ENCODE measurements at places on chromosomes 2 and 18. TPM values are rescaled to one million over a fixed set of nuclear protein-coding genes. Genes with fewer than 3 reads are reported as not detected.

The CDH19 gene
- 5.2 TPM for total RNA-seq

- no peaks in the 10 kb centered on the region for H3K27me3 ChIP-seq
- H3K4me3 ChIP-seq, result no peak overlapping the region
- H3K36me3 ChIP-seq, result no peaks in the 10 kb centered on the region
- no peak for DNase-seq
Measured at GRCh38 chr2:138071720-138072719, 107.7 kb downstream of the HNMT start.

The ELOA2 gene
- total RNA-seq, result 8.4 TPM

The SCG2 gene
- 0.43 TPM for total RNA-seq

The RAB6C gene
- total RNA-seq, result 2.6 TPM

The CD207 gene
- total RNA-seq, result 0.79 TPM

DNA sequence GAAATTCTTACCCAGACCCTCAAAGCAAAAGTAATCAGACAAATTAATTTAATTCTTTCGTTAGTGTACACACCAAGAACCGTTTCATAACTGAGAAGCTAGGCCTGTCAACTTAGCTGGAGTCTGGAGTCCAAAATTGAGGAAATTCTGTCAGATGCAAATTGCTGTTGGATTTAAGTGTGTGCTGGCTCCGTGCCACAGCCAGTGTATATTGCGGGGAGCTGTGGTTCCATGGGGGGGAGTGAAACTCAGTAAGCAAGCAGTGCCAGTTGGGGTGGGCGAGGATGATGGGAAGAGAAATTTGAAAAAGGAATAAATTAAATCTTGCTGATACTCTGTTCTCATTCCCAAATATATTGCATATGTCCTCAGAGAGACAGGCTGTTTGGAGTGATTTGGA is 4.0 kb downstream of the ARPC2 start:
- H3K27me3 ChIP-seq, result no peaks in the 10 kb centered on the region
- no peak for DNase-seq
- H3K36me3 ChIP-seq, result no peaks in the 10 kb centered on the region
- no peak overlapping the region for H3K4me3 ChIP-seq
- peaks cover 43% of the 10 kb centered on the region for H3K4me1 ChIP-seq
- no peak overlapping the region for H3K27ac ChIP-seq

DNA sequence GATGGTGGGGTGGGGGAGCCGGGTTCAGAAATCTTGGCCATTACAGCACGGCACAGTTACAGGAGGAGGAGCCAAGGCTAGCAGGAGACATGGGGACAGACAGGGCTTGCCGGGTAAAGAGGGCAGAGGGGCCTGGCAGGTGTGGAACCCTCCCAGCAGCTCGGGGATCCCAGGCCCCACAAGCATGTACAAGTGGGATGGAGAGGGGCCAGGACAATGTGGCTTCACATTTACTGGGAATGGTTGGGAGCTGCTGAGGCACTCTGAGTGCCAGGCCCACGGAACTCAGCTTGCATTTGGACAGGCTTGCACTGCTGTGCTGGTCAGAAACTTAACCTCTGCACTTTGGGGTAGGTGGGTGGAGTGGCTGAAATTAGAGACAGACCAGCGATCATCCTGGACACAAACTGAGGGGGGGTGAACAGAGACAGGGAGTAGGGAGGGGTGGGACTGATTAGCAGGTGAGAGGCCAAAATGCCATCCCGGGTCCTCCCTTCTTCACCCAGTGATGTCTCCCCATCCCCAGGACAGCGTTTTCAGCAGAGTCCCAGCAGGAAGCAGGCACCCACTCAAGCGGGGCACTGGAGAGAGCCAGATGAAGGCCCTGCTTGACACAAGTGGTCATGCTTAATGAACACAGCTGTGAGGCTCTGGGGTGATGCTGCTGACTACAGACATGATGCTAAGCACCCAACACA is 9.6 kb downstream of the PER2 start:
- no peaks in the 10 kb centered on the region for H3K36me3 ChIP-seq
- no peak overlapping the region for H3K27ac ChIP-seq
- no peaks in the 10 kb centered on the region for H3K27me3 ChIP-seq

- no peaks in the 10 kb centered on the region for H3K4me1 ChIP-seq
- H3K36me3 ChIP-seq, result no peaks in the 10 kb centered on the region
- no peaks in the 10 kb centered on the region for H3K27me3 ChIP-seq
- DNase-seq, result no peak
Measured at GRCh38 chr18:13530033-13530878, 196.1 kb downstream of the FAM210A start.

The LOXL3 gene
- total RNA-seq, result 13.1 TPM

DNA sequence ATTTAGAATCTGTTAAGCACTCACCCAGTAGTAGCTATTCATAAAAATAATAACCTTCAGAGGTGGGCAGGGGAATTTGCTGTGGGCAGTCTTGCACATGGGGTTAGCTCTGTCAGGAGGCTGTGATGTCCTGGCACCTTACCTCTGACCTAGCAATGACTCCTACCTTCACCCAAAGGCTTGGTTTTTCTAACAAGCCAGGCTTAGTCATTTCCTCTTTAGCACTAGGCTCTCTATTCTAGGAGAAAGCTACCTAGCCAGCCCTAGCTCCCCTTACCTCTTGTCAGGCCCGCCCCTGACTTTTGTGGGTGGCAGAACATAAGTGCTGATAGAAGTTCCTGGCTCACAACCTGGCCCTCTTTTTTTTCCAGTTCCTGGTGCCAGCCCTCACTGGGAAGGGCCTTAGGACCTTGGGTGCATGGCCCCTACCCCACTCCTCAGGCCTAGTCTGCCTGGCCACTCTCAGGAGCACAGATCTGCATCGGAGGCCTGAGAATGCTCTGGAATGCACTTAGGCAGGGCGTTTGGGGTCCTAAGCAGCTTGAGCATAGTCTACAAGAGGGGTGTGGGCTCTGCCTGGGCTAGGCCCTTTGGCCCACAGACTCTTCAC is 17.7 kb downstream of the CPLX4 start:
- H3K4me1 ChIP-seq, result no peaks in the 10 kb centered on the region
- no peaks in the 10 kb centered on the region for H3K36me3 ChIP-seq
- no peaks in the 10 kb centered on the region for H3K27me3 ChIP-seq
- H3K4me3 ChIP-seq, result no peak overlapping the region
- no peak for DNase-seq

- H3K4me1 ChIP-seq, result no peaks in the 10 kb centered on the region
- no peak overlapping the region for H3K27ac ChIP-seq
- DNase-seq, result no peak
- H3K27me3 ChIP-seq, result no peaks in the 10 kb centered on the region
- H3K36me3 ChIP-seq, result no peaks in the 10 kb centered on the region
Measured at GRCh38 chr2:149200109-149200520, 130.3 kb upstream of the LYPD6 start.

- H3K4me3 ChIP-seq, result no peak overlapping the region
- H3K27me3 ChIP-seq, result no peaks in the 10 kb centered on the region
- H3K4me1 ChIP-seq, result no peaks in the 10 kb centered on the region
- no peaks in the 10 kb centered on the region for H3K36me3 ChIP-seq
Measured at GRCh38 chr2:96520697-96521096, 15.5 kb upstream of the NEURL3 start.

DNA sequence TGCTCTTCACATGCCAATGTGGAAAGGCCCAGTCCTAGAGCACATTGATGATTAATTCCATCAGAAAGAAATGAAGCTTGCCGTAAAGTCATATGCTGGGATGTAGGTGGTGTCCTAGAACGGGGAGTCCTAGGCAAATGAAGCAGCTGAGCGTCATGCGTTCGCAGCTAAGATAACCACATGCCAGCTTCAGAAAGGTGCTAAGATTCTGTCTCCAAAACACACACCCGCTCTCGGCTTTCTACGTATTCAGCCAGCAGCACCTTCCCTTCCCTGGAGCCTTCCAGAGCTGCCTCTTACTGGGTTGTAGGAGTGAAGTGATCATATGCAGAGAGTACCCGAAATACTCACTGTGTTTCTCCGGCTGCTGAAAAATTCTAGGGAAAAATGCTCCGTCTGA is 421.6 kb upstream of the ID2 start:
- no peaks in the 10 kb centered on the region for H3K36me3 ChIP-seq
- no peak overlapping the region for H3K27ac ChIP-seq
- no peak overlapping the region for H3K4me3 ChIP-seq

The GBX2 gene
- total RNA-seq, result 0.47 TPM

The CD28 gene
- total RNA-seq, result 0.43 TPM

GRCh38 chr18:25170402-25170801 is 181.6 kb downstream of the ZNF521 start:
- no peak for DNase-seq
- H3K36me3 ChIP-seq, result no peaks in the 10 kb centered on the region
- H3K4me3 ChIP-seq, result no peak overlapping the region
- no peaks in the 10 kb centered on the region for H3K4me1 ChIP-seq
- H3K27ac ChIP-seq, result no peak overlapping the region

The IRS1 gene
- total RNA-seq, result 5.9 TPM

- H3K4me3 ChIP-seq, result no peak overlapping the region
- H3K27ac ChIP-seq, result no peak overlapping the region
- H3K27me3 ChIP-seq, result no peaks in the 10 kb centered on the region
- peaks cover 23% of the 10 kb centered on the region for H3K4me1 ChIP-seq
Measured at GRCh38 chr2:28327581-28327955, 65.1 kb upstream of the FOSL2 start.

The GPN1 gene
- total RNA-seq, result 29.3 TPM

The GPR45 gene
- total RNA-seq, result not detected

The REG3A gene
- not detected for total RNA-seq

DNA sequence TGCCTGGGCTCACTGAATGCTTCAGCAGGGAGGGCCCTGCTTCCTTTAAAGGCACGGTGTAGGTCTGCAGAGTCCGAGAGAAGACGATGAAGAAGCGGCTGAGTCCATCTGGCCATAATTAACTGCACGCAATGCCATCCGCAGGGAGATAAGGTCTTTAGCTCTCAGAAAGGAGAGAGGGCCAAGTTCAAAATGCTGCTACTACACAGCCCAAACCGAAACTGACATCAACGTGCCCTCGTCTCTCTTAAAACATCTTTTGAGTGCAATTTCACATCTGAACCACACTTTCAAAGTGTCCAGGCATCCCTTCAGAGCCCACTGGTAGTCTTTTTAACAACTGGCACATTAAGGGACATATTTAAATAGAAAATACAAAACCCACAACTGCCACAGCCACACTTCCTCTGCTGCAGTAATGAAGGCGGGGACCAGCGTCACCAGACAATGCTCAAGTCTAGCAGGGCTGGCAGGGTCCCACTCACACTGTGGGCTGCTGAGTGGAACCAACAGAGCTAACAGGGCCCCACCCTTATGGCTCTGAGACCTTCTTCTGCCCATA is 35.8 kb downstream of the ST3GAL5 start:
- no peaks in the 10 kb centered on the region for H3K36me3 ChIP-seq
- H3K4me3 ChIP-seq, result no peak overlapping the region
- peaks cover 9% of the 10 kb centered on the region for H3K4me1 ChIP-seq
- H3K27ac ChIP-seq, result peak overlapping the region; percentile 39
- no peaks in the 10 kb centered on the region for H3K27me3 ChIP-seq
- DNase-seq, result no peak

The ADCY3 gene
- total RNA-seq, result 22.3 TPM

- H3K27ac ChIP-seq, result no peak overlapping the region
- DNase-seq, result no peak
- H3K4me1 ChIP-seq, result no peaks in the 10 kb centered on the region
- no peaks in the 10 kb centered on the region for H3K27me3 ChIP-seq
- H3K36me3 ChIP-seq, result no peaks in the 10 kb centered on the region
- H3K4me3 ChIP-seq, result no peak overlapping the region
Measured at GRCh38 chr2:189425676-189426075, 15.6 kb upstream of the WDR75 start.

The CFAP65 gene
- 23.7 TPM for total RNA-seq

- no peaks in the 10 kb centered on the region for H3K36me3 ChIP-seq
- H3K4me3 ChIP-seq, result no peak overlapping the region
- peaks cover 14% of the 10 kb centered on the region for H3K4me1 ChIP-seq
Measured at GRCh38 chr18:10006311-10006893, 92.6 kb downstream of the VAPA start.

GRCh38 chr18:55908901-55909366 is 320.9 kb upstream of the TCF4 start:
- no peak overlapping the region for H3K27ac ChIP-seq
- H3K4me3 ChIP-seq, result no peak overlapping the region
- DNase-seq, result no peak
- no peaks in the 10 kb centered on the region for H3K4me1 ChIP-seq
- no peaks in the 10 kb centered on the region for H3K27me3 ChIP-seq

Data from testis (tissue), 5 donors.